ENCODE measurements at places on chromosomes 5 and 9.

DNA sequence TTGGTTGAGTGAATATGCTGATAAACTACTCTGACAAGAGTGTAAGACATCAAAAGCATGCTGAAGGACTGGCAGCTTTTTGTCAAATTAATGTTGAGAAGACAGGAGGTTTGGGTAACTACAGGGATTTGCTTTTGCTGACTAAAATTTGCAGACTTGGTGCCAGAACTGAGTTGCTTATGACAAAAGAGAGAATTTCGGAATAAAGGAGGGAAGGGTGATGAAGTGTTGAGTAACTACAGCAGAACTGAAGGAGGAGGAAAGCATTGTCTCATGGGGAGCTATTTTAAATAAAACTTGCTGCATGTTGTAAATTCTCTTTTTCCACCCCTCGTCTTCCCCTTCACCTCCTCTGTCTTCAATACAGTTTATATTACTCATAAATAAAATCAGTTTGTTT is 296.1 kb downstream of the YTHDC2 start:
- no peak for DNase-seq

- no peak for DNase-seq
These were observed 107.4 kb downstream of the LHFPL2 start for GRCh38 chr5:78541086-78541654.

GRCh38 chr5:147167529-147167928 is 67.3 kb upstream of the STK32A start:
- DNase-seq = no peak

DNA sequence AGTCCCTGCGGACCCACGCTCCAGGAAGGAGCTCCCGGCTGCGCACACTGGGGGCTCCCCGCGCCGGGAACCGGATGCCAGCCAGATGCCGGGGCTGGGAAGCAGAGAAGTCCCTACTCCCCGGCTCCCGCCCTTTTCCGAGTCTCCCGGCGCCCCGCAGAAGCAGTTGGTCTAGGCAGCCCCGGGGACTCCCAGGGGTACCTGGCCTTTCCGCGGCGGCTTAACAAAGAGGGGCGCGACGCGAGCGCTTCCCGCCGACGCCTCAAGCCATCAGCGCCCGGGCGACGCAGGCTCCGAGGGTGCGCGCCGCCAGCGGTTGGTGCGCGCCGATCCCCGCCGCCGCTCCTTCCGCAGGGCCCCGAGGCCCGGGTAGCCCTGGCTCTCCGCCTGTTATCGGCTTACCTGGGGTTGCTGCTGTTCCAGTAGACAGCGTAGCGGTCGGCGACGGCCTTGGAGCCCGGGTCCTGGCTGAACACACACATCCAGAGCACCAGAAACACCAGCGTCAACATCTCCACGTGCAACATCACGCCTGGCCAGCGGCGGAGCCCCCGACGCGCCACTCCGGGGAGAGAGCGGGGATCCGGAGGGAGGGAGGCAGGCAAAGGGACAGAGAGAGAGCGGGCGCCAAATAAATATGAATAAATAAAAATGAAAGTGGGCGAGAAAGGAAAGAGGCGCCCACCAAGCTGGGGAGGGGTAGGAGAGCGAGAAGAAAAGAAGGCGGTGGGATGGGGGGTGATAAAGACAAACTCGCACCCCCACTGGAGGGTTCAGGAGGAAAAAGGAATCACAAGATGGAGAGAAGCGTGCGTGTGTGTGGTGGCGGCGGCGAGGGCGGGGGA is 428 bp downstream of the EFNA5 start:
- no peak for DNase-seq

- no peak for DNase-seq
These were observed 5.6 kb upstream of the PURA start for GRCh38 chr5:140108093-140109017.
